ENCODE measurements at places on chromosomes 16 and 17.

GRCh38 chr17:63477480-63478440, 899 bp downstream of the ACE start:
- DNase-seq, result no peak

GRCh38 chr16:25063102-25063501, 47.9 kb upstream of the ARHGAP17 start:
- DNase-seq, result no peak

- no peak for DNase-seq
These were observed 8.6 kb downstream of the CX3CL1 start for GRCh38 chr16:57380671-57381462.

GRCh38 chr17:75643643-75644017, 10.4 kb downstream of the SMIM5 start:
- no peak for DNase-seq

GRCh38 chr17:1882836-1883235, 53.0 kb downstream of the RPA1 start:
- no peak for DNase-seq

DNA sequence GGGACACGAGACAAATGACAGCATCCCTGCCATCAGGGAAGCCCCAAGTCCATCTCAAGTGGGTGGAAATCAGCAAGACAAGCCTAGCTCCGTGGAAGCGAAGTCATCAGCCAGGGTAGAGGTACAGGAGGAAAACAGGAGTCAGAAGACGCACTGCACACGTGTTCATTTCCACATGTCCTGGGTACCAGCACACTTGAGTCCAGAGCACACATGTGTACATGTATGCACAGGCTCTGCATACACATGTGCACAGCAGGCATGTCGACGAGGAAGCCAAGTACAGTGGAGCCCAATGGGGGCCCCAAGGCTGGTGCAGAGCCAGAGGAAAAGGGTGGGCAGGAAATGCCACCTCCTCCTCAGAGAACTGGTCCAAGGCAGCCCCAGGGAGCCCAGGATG, 75.9 kb downstream of the ZNF423 start:
- DNase-seq, result no peak

DNA sequence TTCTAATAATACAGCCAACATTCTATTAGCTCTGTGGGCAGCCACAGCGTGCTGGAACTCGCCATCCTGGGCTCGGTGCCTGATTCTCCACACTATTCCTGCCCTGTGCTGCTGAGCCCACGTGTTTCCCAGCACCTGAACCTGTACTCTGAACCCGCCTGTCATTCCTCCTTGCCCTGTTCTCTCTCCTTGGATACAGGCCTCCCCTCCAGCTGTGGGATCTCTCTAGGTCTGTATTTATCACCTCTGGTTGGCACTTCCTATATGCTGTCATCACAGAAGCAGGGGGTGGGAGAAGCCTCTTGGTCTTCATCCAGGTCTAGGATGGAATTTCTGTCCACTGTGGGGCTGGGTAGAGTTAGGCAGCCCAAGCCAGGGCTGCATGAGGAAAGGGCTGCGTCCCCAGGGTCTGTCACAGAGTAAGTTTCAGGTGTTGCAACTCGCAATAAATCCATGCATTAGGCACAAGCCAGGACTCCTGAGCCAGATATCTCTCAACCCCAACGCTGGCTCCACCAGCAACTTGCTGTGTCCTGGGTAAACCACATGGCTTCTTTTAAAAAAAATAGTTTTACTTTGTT, 56.0 kb downstream of the ABAT start:
- no peak for DNase-seq

GRCh38 chr16:46762583-46762982, 14.4 kb upstream of the MYLK3 start:
- DNase-seq, result no peak

GRCh38 chr17:41536741-41537613, 8.9 kb upstream of the KRT19 start:
- no peak for DNase-seq

- peak; percentile 95 for DNase-seq
These were observed 688 bp downstream of the FBRS start for GRCh38 chr16:30658731-30659506.

GRCh38 chr17:79587421-79587820, 23.4 kb downstream of the RBFOX3 start:
- no peak for DNase-seq

DNA sequence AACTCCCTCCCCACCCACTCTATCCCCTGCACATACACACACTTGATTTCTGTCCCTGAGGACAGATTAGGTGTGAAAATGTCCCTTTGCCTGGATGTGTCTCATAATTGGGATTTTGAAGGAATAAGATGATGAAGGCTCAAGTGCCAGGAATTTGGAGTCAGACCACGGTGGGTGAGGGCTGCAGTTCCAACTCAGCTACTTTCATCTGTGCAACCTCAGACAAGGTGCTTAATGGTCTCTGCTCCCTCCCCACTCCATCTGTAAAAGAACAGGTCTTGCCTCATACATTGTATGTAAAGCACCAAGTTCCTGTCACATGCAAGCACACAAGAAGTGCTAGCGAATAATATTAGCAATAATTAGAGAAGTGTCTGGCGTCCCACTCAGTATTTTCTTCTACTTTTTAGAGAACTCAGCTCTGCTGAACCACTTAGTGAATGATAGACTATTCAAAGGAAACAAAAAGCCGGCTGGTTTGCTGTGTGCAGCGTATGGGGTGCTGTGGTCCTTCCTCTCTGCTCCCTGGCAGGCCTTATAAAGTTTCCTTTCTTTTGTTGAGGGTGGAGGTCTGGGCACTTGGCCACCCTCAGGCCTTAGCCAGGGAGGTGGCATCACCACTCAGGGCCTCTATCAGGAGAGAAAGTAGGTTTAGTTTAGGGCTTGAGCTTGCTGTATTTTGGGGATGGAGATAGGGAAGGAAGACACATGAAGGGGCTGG, 6.4 kb downstream of the TBX4 start:
- no peak for DNase-seq

DNA sequence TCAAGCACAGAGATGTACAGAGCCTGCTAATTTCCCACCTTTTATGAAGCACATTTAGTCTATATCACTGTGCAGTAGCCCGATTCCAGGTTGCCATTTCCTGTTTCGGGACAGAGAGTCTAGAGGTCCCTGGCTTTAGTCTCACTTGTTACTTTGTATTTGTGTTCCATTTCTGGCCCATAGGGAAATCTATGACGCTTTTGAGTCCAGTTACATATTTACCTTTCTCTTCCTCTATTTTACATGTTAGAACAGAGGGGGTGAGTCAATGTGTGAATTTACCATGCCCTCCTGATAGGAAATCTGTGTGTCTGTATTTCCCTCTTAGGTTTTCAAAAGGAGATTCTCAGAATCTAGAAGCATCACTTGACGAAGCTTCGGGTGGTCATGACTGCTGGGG, 227.1 kb upstream of the ZFHX3 start:
- DNase-seq, result no peak

DNA sequence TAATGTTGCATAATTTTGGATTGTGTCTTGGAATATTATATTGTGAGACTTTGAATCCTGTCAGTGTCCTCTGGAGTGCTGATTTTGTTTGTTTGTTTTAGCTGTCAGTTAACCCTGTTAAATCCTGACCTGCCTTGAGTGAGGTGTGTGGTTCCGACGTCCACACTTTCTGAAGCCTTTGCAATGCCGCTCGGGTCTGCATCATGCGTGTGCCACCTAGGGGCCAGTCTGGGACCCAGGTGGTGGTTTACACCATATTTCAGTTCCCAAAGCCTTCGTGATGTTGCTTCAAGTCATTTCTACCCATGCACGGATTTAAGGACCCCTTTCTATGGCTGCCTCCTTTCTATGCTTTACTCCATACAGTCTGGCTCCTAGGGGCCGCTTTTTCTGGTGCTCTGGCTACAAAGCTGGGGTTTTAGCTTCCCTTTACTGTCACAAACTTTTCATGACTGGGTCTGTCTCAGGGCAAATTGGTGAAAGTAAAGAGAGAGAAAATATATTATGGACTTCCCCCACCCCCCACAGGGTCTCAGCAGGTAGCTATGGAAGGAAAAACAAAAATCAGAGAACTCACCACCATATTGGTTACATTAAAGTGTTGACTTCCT, 11.4 kb upstream of the OR4D1 start:
- no peak for DNase-seq

DNA sequence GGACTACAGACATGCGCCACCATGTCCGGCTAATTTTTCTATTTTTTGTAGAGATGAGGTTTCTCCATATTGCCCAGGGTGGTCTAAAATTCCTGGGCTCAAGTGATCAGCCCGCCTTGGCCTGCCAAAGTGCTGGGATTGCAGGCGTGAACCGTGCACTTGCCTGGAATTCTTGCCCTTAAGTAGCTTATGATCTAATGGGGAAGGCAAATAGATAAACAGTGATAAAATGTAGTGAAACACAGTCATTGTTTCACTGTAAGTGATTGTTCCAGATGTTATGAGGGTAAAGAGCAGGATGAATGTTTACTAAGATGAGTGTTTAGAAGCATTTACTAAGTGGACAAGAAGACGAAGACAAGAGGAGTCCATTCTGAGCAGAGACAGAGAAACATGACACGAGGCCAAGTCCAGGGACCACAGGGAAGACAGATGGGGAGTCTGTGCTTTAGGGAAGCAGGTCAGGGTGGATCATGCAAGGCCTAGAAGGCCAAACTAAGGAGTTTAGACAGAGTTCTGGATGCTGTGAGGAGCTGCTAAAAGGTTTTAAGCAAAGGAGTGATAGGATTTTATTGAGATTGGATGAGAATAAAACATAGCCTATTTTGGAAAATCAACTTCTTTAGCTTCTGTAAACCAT, 36.9 kb downstream of the YPEL2 start:
- DNase-seq, result no peak

GRCh38 chr17:19387921-19388521, 1.0 kb upstream of the MFAP4 start:
- no peak for DNase-seq

GRCh38 chr16:1045310-1045992, 27.1 kb upstream of the SSTR5 start:
- no peak for DNase-seq

DNA sequence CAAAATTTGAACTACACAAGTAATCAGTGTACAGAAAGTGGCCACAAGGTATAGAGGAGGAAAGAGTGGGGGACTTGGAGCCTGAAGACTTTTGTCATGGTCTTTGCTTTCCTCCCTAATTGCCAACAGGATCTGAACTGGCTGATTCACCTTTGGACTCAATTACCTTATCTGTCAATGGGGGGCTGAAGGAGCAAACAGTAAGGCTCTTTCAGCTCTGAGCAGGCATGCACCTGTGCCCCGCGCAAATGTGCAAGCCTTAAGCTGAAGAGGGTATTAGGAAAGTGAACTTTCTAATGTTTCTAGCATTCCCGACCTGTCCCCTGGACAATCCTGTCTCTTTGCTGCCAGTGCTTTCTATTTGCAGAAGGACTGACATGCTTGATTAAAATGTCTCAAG, 302.7 kb downstream of the CA10 start:
- DNase-seq, result no peak

- DNase-seq, result no peak
These were observed 684 bp upstream of the SPIRE2 start for GRCh38 chr16:89827383-89828198.

GRCh38 chr17:50679008-50679544, 28.6 kb downstream of the ANKRD40 start:
- DNase-seq, result no peak

DNA sequence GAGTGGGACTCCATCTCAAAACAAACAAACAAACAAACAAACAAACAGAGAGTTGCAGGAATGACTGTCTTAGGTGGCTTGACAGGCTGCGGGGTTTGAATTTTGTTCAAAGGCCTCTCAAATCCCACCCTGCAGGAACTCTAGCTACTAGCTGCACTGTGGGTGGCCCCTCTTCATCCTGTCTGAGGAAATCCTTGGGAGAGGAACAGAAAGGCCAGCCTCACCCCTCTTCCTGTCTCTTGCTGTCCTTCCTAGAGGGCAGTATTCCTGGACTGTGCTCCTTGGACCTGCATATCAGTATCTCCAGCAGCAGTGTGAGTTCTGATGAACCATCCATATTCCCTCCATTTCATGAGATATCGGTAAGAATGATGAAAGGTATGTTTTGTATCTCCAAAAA, 2.0 kb upstream of the CCDC92B start:
- DNase-seq, result no peak

DNA sequence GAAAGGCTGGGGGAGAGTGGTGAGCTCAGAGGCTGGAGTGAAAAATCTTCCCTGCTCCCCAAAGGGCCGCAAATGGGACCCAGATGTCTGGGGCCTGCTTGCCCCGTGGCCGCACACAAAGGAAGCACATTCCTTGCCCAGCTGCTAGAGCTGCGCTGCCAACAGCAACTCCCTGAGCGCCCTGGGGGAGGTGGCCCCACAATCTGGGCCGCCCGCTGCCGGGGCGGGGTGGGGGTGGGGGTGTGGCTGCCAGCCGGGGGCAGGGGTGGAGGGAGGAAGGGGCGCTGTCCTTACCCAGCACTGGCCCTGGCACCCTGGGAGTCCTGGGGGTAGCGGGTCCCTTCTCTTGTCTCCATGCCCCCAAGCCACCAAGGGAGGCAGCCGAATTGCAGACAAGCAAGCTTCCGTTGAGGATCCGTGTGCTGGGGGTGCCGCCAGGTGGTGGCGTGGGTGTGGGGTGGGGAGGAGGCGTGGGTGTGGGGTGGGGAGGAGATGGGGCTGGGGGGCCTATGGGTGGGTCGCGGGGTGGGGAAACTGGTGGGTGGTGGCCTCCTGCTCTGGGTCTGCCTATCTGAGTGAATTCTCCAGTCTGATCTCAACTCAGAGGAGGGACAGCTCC, 48.4 kb upstream of the PABPN1L start:
- DNase-seq, result no peak

GRCh38 chr17:79971651-79972050, 64.0 kb downstream of the TBC1D16 start:
- DNase-seq, result no peak

GRCh38 chr16:62549875-62550274, 513.6 kb upstream of the CDH8 start:
- DNase-seq, result no peak

DNA sequence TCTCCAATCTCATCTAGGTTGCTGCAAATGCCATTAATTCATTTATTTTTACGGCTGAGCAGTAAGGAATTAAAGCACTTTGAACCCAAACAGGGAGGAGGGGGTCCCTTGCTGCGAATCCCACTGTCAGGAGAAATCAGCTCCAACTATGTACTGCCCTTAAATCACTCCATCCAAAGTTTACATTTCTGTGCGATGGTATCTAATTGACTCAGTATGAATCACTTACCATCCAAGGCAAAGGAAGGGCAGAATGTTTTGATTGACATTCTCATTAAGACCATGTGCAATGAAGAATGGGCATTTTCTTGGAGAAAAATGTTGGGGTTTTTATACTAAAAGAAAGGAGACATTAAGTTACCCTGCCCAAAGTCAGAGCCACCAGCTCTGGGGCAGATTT, 47.7 kb upstream of the XYLT1 start:
- no peak for DNase-seq

GRCh38 chr16:5490499-5490898, 392.9 kb upstream of the EEF2KMT start:
- no peak for DNase-seq

- no peak for DNase-seq
These were observed 5.2 kb downstream of the RUSF1 start for GRCh38 chr16:31502981-31503380.

All from SIG-M5 (cell line).